Inflammatory macrophage treated with lipopolysaccharide for 4 hours (primary cell): ENCODE measurements at places on chromosomes 7 and 10.
A peak's percentile ranks its signal among the peaks of the same experiment; 100 is the strongest.

DNA sequence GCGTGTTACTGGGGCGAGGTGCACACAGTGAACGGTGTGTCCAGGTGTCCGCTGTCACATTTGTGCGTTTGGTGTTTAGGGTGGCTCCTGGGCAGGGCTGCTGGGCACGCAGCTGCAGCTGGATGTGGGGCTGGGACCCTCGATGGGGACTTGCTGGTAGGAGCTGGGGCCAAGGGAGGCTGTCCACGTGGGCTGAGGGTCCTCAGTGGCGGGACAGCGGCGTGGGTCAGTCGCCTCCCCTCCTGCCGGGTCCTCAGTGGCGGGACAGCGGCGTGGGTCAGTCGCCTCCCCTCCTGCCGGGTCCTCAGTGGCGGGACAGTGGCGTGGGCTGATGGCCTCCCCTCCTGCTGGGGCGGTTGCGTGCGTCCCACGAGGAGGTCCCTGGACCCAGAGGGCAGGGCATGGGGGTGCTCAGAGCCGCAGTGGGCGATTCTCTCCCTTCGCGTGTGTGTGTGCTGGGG is 68.5 kb downstream of the INPP5A start:
- DNase-seq, result no peak

GRCh38 chr10:60555700-60556099 is 166.0 kb upstream of the ANK3 start:
- no peak for DNase-seq

GRCh38 chr7:34137176-34137575 is 231.8 kb downstream of the BMPER start:
- DNase-seq, result no peak

- no peak for DNase-seq
These were observed 550.0 kb downstream of the MDFIC start for GRCh38 chr7:115471891-115472290.

GRCh38 chr10:74704629-74705357 is 121.6 kb upstream of the KAT6B start:
- DNase-seq, result no peak

GRCh38 chr10:14010101-14010558 is 320.6 kb downstream of the FRMD4A start:
- peak; percentile 9 for DNase-seq

DNA sequence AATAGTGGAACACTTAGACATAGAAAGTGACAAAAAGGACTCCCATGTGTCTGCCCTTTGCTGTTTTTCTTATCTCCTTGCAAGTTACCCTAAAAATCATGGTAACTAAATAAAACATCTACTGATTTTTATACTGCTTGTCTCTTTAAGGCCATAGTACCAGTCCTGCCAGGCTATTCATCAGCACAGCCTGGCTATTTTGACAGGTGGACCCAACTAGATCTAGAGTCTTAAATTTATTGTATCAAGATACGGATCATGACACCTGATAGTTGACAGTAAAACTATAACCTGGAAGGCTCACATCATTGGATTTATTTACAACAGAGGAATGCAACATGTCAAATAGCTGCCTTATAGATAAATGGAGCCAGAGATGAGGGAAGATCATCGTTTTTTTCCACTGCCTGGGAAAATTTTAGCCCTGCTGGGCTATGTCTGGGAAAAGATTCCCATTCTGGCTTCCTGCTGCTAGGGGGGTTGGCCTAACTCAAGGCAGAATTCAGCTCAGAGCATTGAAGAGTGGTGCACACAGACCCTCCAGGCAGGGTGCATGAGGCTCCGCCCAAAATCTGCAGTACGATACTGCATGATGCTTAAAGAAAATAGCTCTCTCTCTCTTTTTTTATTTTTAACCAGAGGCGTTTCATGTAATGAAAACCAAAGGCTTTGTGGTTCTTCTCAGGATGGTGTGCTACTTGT is 292.0 kb upstream of the FZD8 start:
- no peak for DNase-seq

DNA sequence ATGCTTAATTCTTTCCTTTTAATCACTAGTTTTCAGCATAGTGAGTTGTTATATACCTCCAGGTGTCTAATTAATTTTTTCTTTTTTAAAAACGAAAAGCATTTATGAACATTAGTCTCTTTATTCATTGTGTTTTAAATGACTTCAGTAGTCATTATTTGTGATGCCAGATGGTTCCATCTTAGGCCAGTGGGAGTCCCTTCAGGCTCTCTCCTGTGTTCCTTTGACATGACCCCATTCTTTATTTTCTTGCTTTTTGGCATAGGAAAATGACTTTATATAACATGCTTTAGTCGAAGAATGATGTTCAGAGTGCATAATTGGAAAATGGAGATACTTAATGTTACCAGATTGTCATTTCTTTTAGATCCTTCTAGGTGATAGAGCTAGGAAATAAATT is 24.4 kb downstream of the MKLN1 start:
- DNase-seq, result no peak

- DNase-seq, result no peak
These were observed 10.0 kb upstream of the FGL2 start for GRCh38 chr7:77209479-77210139.

DNA sequence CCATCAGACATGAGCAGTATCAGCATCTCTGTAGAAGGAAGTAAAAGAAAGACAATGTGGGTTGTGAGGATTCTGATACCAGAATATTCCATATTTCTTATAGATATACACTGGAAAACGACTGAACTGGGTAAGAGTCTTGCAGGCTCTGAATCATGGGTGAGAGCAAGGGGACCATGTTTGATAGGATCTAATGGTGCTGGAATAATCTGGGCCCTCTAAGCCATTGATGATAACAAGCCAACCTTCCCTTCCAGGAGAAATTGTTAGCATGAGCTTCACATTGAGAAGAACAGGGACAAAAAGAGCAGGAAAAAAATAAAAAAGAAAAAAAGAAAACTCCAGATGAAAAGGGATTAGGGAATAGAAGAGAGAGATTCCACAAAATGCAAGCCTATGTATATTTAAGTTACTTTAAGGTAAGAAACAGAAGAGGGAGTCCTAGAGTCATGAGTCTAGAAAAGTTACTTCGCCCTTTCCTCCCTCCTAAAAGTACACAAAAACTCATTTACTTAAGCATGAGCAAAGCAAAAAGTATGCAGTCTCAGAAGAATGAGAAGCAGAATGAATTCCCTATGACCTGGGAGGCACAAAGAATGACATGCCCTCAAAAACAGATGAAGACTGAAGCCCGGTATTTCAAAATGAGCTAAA is 181.9 kb downstream of the TMEM26 start:
- DNase-seq, result no peak

DNA sequence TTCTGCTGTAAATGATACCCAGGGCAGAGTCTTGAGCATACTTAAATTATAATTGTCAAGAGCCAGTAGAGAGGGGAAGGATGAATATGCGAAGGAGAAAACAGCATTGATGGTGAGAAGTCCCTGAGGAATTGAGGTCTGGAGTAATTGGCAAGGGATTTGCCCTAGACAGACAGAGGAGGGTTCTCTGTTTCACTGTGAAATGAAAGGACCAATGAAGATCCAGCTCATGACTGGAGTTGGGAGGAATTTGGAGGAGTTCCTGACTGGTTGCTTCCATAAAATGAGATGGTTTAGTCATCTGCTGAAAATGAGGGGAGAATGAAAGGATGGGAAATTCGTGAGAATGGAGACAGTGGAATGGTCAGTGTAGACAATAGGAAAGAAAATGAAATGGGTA is 6.8 kb downstream of the PRPF18 start:
- DNase-seq, result no peak

DNA sequence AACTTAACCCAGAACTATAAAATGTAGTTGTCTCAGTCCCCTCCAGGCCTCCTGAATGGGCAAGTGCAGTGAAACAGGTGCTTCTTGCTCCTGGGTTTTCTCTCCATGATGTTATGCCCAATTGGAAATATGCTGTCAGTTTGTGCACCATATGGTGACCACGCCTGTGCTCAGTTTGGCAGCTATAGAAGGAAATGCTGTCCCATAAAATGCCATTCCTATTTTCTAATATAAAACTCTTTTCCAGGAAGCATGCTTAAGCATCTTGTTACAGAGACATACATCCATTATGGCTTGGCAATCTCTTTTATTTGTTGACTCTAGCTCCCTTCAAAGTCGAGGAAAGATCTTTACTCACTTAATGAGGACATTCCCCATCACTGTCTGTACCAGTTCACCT is 45.2 kb downstream of the FGFBP3 start:
- no peak for DNase-seq

- DNase-seq, result peak; percentile 67
These were observed 183.6 kb downstream of the PFKFB3 start for GRCh38 chr10:6386346-6386745.

DNA sequence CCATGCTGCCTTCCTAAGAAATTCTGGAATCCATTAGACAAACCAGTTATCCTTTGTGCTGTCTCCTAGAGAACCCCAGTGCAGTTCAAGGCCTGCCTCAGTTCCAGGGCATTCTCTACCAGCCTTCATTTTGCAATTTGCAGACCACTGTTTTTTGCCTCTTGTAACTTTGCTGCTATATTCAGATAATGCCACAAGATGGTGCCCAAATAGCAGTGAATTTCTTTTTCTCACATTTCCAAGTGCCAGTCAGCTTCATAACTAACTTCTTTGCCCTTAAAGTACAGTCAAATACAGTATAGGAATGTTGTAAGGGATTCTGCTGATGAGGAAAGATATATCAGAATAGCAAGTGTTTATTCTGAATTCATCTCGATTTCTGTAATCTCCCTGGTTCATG is 25.2 kb downstream of the LOXL4 start:
- DNase-seq, result no peak

- no peak for DNase-seq
These were observed 349.5 kb upstream of the ZNF32 start for GRCh38 chr10:43998021-43998809.

DNA sequence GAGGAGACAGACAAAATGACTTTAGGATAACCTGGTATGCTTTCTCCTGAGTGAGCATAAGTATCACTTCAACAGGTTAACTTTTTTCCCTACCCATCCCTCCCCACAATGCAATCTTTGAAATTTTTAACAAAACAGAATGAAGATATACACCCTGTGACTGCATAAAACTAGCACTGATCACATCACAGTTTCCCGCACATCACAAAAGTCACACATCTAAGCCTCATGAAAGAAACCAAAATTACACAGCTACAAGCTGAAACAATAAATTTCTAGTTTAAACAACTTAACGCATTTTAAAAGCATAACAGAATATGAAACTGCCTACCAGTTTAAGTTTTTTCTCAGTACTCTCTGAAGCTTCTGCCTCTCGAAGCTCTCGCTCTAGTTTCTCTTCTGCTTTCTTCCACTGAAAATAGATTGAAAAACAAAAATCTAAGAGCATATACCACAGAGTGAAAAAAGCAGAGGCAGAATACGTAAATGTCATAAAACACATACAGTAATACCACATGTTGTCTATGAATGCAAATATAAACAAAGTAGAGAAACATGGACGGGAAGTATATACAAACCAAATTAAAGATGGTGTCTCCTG is 18.1 kb downstream of the NOC3L start:
- no peak for DNase-seq

DNA sequence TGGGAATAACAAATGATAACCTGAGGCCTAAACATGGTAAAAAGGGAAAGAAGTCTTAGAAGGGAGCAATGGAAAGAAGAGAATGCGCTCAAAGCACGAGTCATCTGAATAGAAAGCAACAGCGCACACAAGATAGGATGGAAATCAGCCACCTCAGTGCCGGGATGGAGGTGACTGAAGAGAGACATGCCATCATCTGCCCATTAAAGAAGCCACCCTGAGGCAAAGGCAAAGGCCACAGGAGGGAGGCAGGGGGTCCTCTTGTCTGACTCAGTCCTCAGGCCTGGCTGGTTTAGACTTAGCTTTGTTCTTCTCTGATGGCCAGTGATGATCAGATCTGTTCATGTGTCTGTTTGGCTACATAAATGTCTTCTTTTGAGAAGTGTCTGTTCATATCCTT is 180.6 kb downstream of the CHCHD3 start:
- no peak for DNase-seq

GRCh38 chr10:103850572-103850895 is 4.8 kb downstream of the SH3PXD2A start:
- DNase-seq, result peak; percentile 49

DNA sequence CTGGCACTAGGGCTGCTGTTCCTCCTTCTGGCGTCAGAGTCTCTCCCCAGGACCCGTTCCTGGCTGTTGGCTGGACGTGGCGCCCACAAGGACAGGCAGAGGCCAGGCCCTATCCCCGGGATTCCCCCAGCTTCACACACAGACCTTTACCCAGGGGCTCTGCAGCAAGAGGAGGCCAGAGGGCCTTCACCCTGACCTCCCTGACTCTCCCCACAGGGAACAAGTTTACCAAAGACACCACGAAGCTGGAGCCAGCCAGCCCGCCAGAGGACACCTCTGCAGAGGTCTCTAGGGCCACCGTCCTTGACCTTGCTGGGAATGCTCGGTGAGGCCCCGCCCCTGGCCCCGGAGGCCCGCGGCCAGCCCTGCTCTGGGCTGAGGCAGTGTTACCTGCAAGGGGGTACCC is 82.2 kb downstream of the GTF2IRD1 start:
- DNase-seq, result no peak

- no peak for DNase-seq
These were observed 33.1 kb downstream of the GLRX3 start for GRCh38 chr10:130169136-130169859.

DNA sequence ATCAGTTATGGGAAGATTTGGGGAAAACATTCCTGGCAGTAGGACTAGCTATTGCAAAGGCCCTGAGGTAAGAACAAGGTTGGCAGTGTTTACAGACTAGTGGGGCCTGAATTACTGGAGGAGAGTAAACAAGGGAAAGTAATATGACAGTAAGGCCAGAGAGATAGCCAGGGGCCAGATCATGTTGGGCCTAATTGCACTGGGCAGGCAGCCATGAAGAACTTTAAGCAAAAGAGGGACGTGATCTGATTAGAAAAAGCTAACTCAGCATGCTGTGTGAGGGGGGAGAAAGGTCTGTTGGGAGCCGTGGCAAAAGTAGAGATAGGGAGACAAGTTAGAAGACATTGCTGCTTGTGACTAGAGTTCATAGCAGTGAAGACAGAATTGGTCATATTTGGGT is 9.2 kb downstream of the NUP42 start:
- DNase-seq, result no peak

GRCh38 chr7:135943134-135943879 is 33.9 kb downstream of the MTPN start:
- DNase-seq, result no peak

DNA sequence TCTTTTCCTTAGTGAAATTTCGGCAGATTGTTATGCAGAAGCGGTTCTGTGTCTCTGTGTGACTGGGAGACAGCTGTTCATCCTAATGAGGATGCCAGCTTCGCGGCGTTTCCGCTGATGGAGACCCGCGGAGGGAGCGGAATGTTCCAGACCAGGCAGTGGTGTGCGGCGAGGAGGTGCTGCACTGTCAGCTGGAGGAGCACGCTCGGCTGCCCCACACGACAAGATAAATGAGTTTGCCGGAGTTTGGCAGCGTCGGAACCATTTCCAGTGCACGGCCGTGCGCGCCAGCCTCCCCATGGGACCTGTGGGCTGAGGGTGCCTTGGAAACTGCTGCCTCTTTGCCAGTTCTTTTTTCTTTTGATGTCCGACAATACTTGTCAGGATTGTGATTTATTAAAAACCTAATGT is 64.6 kb downstream of the WDR37 start:
- DNase-seq, result no peak
